Fibroblast of lung (primary cell): ENCODE measurements at places on chromosomes 1 and 21.

DNA sequence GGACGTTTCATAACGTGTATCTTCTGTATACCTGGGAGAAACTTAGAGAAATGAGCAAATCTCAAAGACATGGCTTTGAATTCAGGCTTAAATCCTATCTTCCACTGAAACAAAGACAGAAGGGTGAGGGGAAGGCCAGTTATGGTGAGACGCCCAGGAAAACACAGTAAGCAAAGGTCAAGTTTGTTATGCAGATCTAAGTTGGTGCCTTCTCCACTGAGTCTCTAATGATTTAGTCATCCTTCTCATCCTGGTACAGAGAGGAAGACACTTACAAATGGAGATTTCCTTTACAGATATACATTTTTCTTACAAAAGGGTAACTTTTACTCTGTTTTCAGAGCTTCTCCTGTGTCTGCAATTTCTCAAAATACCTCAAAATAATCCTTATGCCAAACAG, 64.4 kb downstream of the MAP3K7CL start:
- peak; percentile 49 for DNase-seq

DNA sequence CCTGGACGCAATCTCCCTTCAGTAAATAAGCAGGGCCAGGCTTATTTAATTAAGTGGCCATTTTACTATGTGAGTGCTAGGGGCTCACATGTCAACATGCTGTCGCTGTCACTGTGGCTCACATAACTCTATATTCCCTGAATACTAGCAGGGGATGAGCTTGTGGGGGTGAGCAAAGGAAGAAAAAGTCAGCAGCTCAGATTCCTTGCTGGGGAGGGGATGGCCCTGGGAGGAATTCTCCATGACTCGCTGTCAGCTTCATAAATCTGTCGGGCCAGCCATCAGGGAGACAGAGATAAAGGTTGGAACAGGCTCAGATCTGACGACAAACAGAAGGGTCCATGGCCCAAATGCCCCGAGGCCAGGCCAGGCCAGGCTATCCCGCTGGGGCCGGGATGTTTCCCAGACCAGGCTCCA, 26.0 kb upstream of the PLEKHG5 start:
- DNase-seq = no peak

DNA sequence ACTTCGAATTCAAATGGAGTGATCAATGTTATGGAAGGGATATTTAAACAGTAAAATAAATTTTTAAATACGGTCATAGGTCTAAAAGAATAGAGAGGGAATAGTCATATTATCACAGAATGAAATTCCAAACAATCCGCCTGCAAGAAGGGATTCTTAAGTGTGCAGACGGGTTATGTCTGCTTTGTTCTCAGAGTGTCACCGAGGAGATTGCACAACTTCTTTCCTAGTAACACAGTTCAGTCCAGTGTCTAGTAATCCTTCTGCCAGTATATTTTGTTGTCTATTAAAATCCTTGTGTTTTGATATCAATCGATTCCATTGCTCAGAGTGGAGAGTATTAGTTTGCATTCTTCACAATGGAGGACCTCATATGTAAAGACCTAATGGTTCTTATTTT, 48.4 kb downstream of the LRRC53 start:
- DNase-seq = peak; percentile 6

- peak; percentile 83 for DNase-seq
Observed at GRCh38 chr1:219293410-219293809, 119.7 kb downstream of the LYPLAL1 start.

GRCh38 chr21:16492892-16493291, 763.1 kb downstream of the USP25 start:
- no peak for DNase-seq

GRCh38 chr1:197183195-197183748, 36.8 kb upstream of the ASPM start:
- no peak for DNase-seq

DNA sequence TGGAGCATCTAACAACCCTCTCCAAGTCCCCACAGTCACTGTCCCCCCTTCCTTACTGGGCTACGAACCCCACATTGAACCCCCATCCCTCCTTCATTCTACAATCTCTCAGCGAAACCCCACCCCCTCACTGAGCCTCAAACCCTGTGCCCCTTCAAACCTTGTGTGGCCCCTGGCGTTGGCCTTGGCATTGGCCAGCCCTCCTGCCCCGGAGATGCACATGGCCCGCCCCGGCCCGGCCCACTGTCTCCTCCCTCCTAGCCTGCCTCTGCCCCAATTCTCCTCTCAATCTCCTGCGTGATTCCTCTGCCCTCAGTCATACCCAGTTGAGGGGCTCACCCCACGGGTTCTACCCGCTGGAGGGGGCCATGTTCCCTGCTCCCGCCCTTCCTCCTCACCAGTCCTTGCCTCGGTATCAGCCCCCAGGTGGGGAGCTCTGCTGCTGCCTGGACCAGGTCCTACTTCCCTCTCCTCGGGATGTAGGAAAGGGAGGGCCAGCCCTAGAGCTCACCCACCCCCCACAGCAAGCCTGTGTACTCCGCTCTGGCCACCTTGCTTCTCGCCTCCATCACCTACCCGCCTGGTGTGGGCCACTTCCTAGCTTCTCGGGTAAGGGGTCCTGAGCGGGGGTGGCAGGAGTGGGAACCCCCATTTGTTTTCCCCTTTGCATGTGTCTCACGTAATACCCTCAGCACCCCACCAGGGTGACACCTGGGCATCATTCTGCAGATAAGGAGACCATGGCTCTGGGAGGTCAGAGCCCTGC, 6.6 kb downstream of the CLCNKA start:
- no peak for DNase-seq

GRCh38 chr1:184743062-184743756, 11.4 kb downstream of the EDEM3 start:
- DNase-seq = peak; percentile 43

DNA sequence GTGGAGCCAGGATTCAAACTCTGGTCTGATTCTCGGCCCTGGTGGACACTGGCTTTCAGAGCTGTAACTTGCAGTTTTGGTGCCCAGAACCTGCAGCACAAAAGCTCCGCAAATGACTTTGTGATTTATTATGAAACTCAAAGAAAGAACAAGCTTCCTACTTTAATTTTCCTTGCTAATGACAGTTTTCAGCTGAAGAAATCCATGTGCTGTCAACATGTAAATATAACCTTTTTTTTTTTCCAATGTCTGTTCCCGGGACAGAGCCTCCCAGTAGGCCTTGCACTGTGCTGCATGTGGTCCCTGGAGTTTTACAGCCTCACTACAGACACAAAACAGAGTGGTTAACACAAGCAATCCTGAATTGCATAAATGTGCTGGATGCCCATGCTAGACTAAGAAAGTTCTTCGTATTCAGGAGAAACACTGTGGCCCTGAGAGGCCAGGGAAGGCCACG, 62.3 kb upstream of the ANGPTL1 start:
- DNase-seq = no peak

DNA sequence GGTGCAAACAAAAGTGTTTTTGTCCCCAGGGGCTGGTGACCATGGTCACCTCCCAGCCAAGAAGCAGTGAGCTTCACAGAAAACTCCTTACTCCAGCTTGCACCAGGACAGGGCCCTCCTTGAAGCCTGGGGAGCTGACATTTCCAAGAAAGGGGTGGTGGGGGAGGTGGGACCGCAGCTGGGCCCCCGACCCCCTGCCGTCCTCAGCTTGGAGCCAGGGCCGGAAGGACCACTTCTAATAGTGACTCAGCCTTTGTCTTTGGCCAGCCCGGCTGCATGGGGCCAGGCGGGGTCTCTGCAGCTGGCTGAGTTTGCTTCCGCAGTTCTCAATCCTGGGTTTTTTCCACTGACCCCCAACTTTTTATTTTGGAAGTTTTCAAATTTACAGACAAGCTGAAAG, 136.5 kb upstream of the POU3F1 start:
- DNase-seq = no peak

- DNase-seq = no peak
Observed at GRCh38 chr1:97270508-97271307, 549.1 kb downstream of the PTBP2 start.

DNA sequence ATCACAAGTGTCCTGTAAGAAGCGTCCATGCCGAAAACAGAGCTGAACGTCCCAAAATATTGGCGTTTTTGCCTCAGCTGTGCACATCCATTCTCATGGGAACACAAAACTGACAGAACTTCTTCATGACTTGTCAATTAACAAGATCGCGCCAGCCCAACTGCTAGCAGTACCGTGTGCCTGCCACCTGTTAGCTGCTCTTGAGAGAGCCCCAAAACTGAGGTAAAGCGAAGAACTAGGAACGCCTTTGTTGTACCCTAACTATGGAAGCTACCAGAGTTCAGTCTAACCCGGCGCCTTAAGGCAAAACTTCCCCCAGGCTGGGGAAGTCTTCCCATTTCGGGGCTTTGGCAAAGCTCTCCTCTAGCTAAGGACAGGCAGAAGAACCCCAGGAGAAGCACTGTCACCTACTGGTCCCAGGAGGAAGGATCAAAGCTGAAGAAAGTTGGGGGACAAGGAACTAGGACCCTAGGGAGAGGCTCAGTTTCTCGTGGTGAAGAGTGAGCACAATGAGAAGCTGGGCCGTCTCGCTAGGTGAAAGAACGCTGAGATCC, 719 bp downstream of the EYA3 start:
- no peak for DNase-seq
